ENCODE measurements at places on chromosomes 6 and 20.

- DNase-seq: peak; percentile 93
Measured at GRCh38 chr20:347640-348484, 951 bp downstream of the NRSN2 start.

GRCh38 chr20:2292416-2293110 is 3.2 kb upstream of the TGM3 start:
- no peak for DNase-seq

- no peak for DNase-seq
Measured at GRCh38 chr6:138662471-138662870, 111.1 kb upstream of the CCDC28A start.

DNA sequence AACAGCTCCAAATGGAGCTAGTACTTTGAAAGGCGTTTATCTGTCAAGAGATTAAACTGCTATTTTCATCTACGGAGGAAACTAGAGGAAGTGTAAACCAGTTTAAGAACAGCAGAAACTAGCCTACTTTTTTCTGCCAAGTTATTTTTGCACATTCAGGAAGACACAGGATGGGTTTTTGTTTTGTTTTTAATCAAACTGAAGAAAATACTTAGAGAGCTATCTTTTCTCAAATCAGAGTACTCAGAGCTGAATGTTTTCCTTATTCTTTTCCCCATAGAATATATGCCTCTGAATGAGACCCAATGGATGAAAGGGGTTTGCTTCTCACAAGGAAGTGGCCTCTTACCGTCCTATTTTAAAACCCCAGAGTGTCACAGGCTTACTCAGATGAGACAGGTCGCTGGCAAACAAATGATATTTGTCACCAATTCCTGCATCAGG is 538.5 kb downstream of the CD83 start:
- no peak for DNase-seq

GRCh38 chr6:56347526-56347925 is 100.1 kb upstream of the COL21A1 start:
- no peak for DNase-seq

Measured in NCI-H2029 (cell line).